ENCODE measurements at places on chromosomes 7 and 10.

- DNase-seq = no peak
Measured at GRCh38 chr7:134619627-134620331, 26.9 kb upstream of the BPGM start.

DNA sequence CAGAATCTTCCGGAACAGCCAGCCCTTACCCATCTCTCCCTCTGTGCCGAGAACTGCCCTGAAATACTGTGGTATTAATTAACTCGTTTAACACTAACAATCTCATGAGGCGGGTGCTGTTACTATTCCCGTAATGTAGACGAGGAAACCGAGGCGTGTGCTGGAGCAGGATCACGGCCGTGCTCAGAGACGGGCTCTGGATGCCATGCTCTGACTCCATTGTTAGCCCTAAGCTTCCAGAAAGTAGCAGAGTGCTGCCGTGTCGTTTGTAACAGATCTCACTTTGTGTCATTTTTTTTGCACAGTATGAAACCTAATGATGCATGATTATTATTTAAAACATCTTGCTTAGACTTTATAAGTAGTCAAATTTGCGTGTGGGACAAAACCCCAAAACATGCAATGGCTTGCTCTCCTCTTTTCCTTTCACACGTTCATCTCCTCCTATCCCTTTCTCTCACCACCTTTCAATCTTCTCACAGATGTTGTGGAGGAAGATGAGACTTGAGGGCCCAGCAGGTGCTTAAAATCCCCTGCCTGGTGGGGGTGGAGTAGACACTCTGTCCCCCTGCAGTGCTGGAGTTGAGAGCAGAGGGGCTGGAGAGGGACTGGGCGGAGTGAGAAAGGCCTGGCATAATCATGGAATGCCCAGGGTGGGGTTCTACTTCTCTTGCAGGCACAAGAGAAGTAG, 482 bp upstream of the ACTR3C start:
- DNase-seq = no peak

DNA sequence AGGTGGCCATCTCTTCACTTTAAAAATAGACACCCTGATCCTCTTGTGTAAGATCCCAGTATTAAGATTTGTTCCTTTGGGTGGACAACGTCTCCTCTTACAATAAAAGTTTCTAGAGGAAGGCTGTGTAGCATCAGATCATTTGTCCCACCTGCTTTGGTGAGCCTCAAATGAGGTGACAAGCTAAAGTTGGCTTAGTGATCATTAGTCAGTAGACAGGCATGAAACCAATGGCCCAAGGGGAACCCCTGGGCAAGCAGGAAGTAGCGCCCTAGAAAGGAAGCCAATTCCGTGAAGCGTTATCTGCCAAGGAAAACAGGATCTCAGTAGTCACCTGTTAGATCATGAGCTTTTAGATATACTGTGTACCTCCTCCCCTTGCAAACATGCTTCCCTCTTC, 66.8 kb downstream of the PCGF5 start:
- no peak for DNase-seq

GRCh38 chr10:51074238-51075028, at the start of gene PRKG1:
PRKG1 (plus strand) TSS chr10:51074487.
- peak; percentile 48 for DNase-seq

- no peak for DNase-seq
Measured at GRCh38 chr10:132570771-132571649, 33.4 kb downstream of the INPP5A start.

- no peak for DNase-seq
Measured at GRCh38 chr10:127279334-127279774, 83.0 kb upstream of the INSYN2A start.

DNA sequence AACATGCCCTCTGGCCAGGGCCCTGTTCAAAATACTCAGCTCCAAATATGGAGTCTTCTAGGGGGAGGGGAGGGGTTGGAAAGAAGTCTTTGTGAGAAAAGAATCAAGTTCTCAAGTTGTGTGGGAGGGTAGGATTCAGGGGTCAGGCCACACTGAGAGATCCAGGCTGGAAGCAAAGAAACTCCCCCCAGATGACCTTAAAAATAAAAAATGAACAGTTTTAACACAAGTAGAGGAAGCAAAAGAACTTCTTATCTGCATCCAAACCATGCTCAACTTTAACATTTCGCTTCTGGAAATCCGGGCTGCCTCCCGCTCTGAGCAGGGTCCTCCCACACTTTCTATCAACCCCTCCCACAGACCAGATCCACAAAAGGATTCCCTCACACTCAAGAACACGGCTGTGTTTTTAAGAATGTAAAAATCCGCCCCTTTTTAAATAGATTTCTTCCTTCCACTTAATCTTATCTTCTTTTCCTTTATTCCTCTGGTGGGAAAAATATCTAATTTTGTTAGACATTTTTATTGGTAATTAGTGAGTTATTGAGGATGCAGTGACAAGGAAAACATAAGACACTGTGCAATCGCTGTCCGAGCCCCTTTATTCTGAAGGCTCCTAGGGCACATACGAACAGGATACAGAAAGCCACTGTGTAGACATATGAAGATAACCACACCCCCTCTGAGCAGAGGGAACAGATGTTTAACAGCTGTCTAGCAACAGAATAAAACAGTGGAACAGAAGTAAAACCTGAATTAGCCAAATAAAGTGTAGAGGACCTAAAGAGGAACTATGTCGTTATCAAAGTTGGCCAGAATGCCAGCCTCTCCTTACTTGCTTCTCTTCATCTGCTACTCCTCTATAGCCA, 43.8 kb downstream of the CYTH3 start:
- no peak for DNase-seq

- no peak for DNase-seq
Measured at GRCh38 chr10:44395396-44395795, 10.5 kb upstream of the CXCL12 start.

DNA sequence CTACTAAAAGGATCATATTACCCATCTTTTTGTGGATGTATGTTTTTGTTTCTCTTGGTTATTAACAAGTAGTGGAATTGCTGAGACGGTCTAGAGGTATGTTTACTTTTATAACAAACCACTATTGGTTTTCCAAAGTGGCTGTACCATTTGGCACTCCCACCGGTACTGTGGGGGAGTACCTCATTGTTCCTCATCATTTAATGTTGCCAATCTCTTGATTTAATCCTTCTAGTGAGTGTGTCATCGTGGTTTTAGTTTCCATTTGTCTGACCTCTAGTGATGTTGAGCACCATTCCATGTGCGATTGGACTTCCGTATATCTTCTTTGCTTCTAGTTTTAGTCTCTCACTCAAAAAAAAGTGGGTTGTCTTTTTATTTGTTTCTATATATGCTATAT, 50.4 kb downstream of the RBM33 start:
- DNase-seq = no peak

DNA sequence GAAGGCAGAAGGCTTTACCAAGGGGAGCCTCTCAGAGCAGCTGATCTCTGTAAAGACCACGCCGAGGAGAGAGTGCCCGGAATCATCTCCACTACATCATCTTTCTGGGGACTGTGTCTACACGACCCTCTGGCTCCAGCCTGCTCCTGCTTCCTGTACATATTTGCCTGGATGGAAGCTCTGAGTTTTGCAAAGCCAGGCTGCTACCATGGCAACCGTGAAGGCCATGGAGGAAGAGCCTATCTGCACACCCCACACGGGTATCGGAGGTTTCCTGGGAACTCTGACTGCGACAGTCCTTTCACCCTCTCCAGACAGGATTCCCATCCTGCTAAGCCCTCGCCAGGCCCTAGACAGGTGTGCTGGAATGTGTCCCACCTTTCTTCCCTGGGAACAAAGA, 83.4 kb upstream of the TNRC18 start:
- DNase-seq = no peak

DNA sequence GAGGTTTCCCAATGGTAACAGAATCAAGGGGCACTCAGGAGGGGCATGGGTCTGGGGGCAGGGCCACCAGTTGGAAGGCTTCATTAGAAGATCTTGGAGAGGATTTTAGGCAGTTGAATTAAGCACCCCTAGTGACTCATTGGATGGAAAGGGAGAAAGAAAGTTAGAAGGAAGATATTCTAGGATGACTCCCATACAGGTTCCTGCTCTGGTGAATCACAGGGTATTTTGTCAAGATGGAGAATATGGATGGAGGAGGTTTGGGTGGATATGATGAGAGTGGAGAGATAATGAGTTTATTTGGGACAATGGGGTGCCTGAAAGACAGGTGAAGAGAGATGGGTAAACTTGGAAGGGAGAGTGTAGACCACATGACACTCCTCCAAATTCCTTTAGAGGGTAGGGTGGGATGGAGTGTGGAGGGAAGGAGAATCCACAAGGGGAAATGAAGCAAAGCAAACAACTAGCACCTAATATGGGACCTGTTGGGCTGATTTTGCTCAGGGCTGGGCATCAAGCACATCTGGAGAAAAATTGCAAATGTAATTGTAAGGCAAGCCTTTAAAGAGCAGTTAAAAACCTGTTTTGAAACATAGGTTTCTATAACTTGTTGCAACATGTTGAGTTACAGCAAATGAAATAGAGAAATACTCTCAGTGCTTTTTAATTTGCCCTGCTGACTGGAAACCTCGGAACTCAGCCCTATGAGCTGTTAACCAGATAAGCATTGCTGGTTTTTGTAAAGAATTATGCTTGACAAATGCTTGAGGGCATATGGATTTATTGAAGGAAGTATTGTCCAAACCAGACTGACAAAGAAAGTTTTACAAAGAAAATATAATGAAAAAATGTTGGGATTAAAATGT, 2.9 kb upstream of the ENTPD7 start:
- DNase-seq = no peak
